Karpas-422 (cell line): ENCODE measurements at places on chromosomes 3 and 15.

- no peak for DNase-seq
These were observed 16.1 kb upstream of the RARRES1 start for GRCh38 chr3:158748237-158748828.

DNA sequence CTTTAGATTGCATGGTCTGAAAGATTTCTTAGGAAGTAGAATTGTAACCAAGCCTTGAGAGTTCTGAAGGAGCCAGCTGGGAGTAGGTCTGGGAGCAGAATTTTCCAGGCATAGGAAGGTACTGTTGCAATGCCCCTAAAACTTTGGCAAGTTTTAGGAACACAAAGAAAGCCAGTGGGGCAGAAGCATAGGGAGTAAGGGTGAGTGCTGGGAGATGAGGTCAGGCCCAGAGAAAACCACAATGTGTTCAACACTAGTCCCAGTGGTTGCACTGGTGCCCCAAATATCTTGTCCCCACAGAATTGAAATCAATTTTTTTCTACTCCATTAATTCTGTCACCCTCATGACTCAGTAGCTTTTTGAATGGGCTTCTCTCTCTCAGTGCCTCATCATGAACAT lies 120.7 kb upstream of the GALNT15 start:
- DNase-seq = no peak

- peak; percentile 61 for DNase-seq
These were observed 4.6 kb upstream of the SMCO1 start for GRCh38 chr3:196519718-196520082.

DNA sequence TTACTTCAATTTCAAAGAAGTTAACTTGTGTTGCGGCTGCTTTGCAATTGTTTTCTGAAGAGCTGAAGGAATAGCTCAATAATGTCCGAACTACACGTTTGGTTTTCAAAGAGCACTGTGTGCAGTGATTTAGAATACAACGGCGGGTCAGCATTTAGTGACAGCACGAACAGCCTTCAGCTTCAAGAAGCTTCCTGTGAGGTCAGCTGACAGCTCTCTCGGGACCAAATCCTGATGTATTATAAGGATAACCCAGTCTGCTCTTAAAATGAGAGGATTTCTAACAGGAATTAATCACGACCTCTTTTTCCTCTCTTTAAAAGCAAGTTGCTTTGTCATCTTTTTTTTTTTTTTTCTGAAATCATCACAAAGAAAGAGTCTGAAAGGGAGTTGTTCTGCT lies 97.9 kb upstream of the UNC13C start:
- no peak for DNase-seq

- peak; percentile 36 for DNase-seq
These were observed 10.4 kb downstream of the COPG1 start for GRCh38 chr3:129259612-129260477.

DNA sequence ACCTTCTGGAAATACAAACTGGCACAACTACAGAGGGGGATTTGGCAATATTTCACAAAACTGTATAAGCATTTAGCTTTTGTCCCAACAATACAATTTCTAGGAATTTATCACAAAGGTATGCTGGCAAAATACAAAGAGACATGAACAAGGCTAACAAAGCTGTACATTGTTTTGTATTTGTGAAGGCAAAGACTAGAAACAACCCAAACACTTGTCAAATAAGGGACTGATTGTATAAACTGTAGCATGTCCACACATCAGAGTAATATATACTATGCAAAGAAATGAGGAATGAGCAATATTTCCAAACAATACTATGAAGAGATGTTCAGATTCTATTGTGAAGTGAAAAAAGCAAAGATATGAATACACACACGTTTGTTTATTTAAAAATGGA lies 26.4 kb downstream of the CP start:
- no peak for DNase-seq
